IPS DF 6.9 (cell line): ENCODE measurements at places on chromosomes 2 and 18.

- DNase-seq, result no peak
- H3K4me1 ChIP-seq, result peaks cover 5% of the 10 kb centered on the region; the same call in 1 of the 2 replicates
- no peak overlapping the region for H3K4me3 ChIP-seq
Observed at GRCh38 chr2:240319855-240320203, 115.6 kb upstream of the GPC1 start.

- H3K27me3 ChIP-seq, result no peaks in the 10 kb centered on the region
- no peak overlapping the region for H3K4me3 ChIP-seq
- peaks cover 3% of the 10 kb centered on the region; the same call in 1 of the 2 replicates for H3K4me1 ChIP-seq
- H3K36me3 ChIP-seq, result no peaks in the 10 kb centered on the region
Observed at GRCh38 chr2:48107326-48107925, 201.1 kb upstream of the FBXO11 start.

DNA sequence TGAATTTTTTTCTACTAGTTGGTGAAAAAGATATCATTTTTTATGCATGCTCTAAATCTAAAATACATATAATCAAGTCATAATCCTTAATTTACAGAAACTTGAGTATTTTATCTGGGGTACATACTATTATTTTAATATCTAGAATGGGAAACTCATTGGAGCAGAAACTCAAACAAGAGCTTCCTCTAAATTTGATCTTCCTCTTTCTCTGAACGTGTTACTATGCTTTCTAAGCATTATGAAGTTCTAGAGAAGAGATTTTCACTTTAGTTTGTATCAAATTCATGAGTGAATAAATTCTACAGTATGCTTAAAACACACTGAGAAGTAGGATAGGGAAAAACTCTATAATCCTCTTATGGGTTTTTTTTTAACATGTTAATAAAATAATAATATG is 20.6 kb upstream of the SLC38A11 start:
- H3K36me3 ChIP-seq, result no peaks in the 10 kb centered on the region
- no peak for DNase-seq
- no peak overlapping the region for H3K4me3 ChIP-seq
- H3K27ac ChIP-seq, result no peak overlapping the region
- H3K27me3 ChIP-seq, result no peaks in the 10 kb centered on the region

DNA sequence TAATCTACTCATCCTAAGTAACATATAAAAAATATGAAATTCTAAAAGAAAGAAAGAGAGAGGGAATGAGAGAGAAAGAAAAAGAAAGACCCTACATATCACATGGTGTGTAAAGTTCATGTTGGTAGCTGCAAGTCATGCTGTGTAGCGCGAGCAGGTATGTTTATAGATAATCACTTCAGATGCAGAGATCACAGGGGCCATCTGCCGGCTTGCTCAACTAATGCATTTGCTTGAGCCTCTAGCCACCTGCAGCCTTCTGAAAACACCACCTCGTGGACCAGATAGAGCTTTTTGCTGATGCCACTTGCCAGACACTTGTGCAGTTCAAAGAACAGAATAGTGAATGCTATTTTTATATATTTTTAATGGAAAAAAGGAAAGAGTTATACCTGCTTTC is 37.6 kb downstream of the CDH7 start:
- no peak overlapping the region for H3K27ac ChIP-seq
- H3K4me1 ChIP-seq, result no peaks in the 10 kb centered on the region
- no peak overlapping the region for H3K4me3 ChIP-seq
- DNase-seq, result no peak
- no peaks in the 10 kb centered on the region for H3K36me3 ChIP-seq

GRCh38 chr18:47531717-47532116 is 280.3 kb upstream of the SKOR2 start:
- H3K4me3 ChIP-seq, result no peak overlapping the region
- no peak overlapping the region for H3K27ac ChIP-seq
- no peaks in the 10 kb centered on the region for H3K27me3 ChIP-seq
- no peak for DNase-seq
- 0 out of 2 replicates have a peak, but pooled peaks cover 2% of the 10 kb centered on the region for H3K4me1 ChIP-seq

DNA sequence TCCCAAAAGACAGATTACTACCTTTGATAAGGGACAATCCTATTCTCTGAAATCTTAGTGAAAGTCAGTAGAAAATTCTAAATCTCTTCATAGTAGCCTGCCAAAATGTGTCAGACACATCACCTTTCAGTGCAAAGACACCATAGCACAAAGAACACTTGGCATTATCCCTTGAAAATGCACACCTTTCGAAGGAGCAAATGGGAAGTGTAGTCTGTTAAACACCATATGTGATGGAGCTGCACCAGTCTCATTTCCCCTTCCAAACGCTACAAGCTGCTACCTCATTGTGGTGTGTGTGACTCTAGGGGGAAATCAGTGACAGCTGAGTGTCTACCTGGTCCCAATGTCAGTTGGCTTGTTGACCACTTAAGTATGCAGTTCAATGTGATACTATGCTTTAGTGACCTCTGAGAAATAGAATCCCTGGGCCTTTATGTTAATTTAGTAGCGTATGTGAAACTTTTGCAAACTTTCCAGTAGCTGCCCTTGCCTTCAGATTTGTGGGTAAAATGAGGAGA is 551.7 kb downstream of the ARHGAP15 start:
- H3K36me3 ChIP-seq, result no peaks in the 10 kb centered on the region
- H3K4me1 ChIP-seq, result no peaks in the 10 kb centered on the region

DNA sequence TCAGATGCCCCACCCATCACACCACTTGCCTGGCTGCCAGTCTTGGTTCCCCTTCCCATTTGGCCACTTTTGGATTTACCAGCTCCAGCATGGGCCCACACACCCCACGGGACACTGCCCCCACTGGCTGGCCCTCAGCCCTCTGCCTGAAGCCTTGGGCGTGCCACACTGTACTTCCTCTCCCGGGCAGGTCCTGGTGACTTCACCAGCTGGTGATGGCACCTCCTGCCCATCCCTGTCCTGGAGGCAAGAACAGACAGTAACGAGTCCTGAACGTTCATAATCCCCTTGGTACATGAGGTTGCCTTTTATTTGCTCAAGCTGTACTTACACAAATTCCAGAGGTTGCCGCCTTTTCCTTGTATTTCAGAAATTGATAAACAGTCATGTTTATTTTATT is 81.1 kb downstream of the TMEM17 start:
- H3K4me1 ChIP-seq, result no peaks in the 10 kb centered on the region

DNA sequence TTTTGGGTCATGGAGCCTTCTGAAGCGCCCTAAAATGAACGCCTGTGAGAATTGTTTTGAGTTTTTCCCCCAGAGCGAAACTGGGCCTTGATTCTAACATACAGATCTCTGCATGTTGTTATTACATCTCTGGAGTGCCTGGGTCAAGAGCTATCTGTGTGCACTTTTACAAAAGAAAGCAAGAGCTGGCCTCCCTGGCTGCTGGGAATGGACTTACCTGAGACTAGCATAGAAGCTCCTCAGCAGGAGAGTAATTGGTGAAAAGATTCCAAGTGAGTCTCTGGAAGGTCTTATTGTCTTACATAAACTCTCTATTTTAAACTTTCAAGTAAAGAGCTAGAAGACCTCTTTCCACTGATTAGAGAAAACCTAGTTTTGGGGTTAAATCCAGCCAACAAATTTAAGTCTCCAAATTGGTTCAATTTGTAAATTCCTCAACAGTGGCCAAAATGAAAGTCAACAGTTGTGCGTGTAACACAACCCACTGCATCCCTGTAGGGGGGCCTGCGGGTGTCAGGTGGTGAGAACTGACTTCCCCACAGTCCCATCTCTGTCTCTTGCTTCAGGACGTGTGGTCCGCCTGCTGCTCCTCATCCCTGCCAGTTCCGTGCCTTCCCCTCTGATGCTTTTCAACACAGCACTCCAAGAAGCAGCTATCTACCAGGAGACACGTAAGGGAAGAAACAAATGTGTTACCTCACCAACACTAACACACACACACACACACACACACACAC is 206.1 kb downstream of the SH3BP4 start:
- peaks cover 1% of the 10 kb centered on the region; the same call in 1 of the 2 replicates for H3K4me1 ChIP-seq
- H3K36me3 ChIP-seq, result no peaks in the 10 kb centered on the region
- no peak overlapping the region for H3K27ac ChIP-seq
- no peak overlapping the region for H3K4me3 ChIP-seq
- DNase-seq, result no peak

DNA sequence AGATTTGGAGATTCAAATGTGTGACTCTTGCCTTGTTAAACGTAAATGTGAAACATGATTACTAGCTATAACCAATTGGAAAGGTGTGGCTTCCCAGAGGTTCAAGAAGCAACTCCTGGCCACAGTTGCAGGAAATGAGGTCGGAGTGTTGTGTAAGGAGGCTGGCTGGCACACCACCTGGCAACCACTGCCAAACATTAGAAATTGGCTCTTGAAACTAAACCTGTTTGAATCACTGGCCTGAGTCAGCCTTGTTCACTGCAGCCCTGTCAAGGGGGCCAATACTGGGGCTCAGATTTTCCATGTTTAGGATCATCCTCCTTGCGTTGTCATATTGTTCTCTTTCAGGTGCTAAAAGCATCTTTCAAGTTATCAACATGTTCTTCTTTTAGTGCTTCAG is 206.3 kb downstream of the ARL6IP6 start:
- no peaks in the 10 kb centered on the region for H3K36me3 ChIP-seq
- no peak for DNase-seq
- no peak overlapping the region for H3K27ac ChIP-seq

- H3K27ac ChIP-seq, result no peak overlapping the region
- H3K36me3 ChIP-seq, result peaks cover 20% of the 10 kb centered on the region
- no peaks in the 10 kb centered on the region for H3K4me1 ChIP-seq
- no peak for DNase-seq
Observed at GRCh38 chr2:127984551-127984950, 43.3 kb downstream of the SAP130 start.

DNA sequence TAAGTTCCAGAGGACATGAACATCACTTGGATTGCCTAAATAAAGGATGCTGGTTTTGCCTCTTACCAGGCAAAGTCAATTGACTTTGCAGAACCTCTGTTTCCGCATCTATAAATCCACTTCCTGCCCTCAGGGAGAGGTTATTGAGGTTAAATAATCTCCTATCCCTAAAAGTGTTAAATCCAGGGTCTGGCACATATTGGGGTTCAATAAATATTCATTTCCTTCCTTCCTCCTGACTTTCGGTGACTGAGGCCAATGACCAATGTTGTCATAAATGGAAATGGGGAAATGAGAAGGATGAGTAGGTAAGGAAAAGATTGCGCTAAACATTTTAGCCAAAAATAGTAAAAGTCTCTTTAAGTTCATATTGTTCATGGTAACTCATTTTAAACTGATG is 16.0 kb downstream of the BCL2 start:
- no peak for DNase-seq
- no peaks in the 10 kb centered on the region for H3K27me3 ChIP-seq
- no peaks in the 10 kb centered on the region for H3K4me1 ChIP-seq
- no peak overlapping the region for H3K4me3 ChIP-seq

DNA sequence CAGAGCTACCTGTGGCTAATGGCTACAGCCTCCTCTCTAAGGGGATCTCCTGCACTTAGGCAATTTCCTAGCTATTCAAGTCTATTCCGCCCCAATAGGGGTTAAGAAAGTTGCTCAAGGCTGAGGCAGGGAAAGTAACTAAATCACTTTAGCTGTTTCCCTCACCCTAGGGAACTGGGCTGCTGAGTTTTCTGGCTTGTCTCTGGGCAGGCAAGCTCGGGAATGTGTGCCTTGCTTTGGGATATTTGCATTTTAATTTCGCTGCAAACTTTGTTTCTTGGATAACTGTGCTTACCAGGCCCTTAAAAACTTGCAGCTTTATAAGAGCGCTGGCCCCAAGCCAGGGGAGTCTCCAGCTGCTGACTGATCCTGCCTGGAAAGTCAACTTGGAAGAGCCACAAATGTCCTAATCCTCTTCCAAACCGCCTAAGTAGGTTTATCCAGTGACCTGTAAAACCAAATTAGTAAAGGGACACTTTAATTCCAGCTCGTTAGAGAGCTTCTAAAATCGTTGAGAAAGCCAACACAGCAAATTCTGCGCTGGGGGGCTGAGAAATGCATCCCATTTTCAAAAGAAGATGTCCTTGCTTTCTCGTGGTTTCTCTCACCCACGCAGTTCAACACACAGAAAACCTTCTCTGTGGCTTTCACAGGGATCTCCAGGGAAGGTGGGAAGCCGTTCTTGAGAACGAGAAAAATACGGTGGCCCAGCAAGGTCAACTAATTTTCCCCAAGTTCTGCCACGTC is 59.5 kb upstream of the SP3 start:
- H3K27me3 ChIP-seq, result no peaks in the 10 kb centered on the region
- no peak overlapping the region for H3K27ac ChIP-seq
- DNase-seq, result no peak
- H3K4me3 ChIP-seq, result no peak overlapping the region
- peaks cover 13% of the 10 kb centered on the region; the same call in 1 of the 2 replicates for H3K4me1 ChIP-seq

DNA sequence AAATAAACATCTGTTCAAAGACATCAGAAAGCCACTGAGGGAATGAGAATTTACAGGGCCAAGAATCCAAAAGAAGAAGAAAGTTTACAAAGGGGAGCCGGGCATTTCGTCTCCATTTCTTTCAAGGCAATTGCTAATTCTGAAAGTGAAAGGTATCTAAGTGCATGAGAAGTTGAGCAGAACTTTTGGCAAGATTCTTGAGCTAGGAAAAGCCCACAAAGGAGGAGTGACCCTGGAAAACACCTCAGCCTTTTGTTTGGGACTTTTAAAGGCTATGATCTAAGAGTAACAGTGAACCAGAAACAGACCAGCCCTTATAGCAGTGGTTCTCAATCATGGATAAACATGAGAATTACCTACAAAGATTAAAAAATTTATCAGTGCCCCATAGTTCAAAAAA is 87.4 kb downstream of the MDH1 start:
- H3K4me3 ChIP-seq, result no peak overlapping the region
- no peak for DNase-seq
- no peaks in the 10 kb centered on the region for H3K4me1 ChIP-seq
- H3K36me3 ChIP-seq, result no peaks in the 10 kb centered on the region

- no peak overlapping the region for H3K4me3 ChIP-seq
- H3K27me3 ChIP-seq, result no peaks in the 10 kb centered on the region
- no peak for DNase-seq
Observed at GRCh38 chr2:136130045-136130444, 12.1 kb upstream of the CXCR4 start.

DNA sequence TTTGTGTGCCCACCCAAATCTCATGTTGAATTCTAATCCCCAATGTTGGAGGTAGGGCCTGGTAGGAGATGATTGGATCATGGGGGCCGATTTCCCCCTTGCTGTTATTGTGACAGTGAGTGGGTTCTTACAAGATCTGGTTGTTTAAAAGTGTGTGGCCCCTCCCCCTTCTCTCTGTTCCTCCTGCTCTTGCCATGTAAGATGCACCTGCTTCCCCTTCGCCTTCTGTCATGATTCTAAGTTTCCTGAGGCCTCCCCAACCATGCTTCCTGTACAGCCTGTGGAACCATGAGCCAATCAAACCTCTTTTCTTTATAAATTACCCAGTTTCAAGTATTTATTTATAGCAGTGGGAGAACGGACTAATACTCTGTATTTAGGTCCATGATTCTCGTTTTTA is 588.1 kb downstream of the DCDC2C start:
- no peak overlapping the region for H3K4me3 ChIP-seq
- no peaks in the 10 kb centered on the region for H3K36me3 ChIP-seq
- DNase-seq, result no peak
- H3K4me1 ChIP-seq, result no peaks in the 10 kb centered on the region
- H3K27me3 ChIP-seq, result no peaks in the 10 kb centered on the region

GRCh38 chr2:209076151-209076550 is 347.7 kb upstream of the MAP2 start:
- no peak overlapping the region for H3K4me3 ChIP-seq
- no peaks in the 10 kb centered on the region for H3K27me3 ChIP-seq
- H3K4me1 ChIP-seq, result no peaks in the 10 kb centered on the region
- no peaks in the 10 kb centered on the region for H3K36me3 ChIP-seq
- no peak overlapping the region for H3K27ac ChIP-seq

GRCh38 chr2:158616480-158617000 is 159.8 kb downstream of the PKP4 start:
- H3K4me3 ChIP-seq, result no peak overlapping the region
- no peaks in the 10 kb centered on the region for H3K4me1 ChIP-seq
- H3K27me3 ChIP-seq, result no peaks in the 10 kb centered on the region
- no peak overlapping the region for H3K27ac ChIP-seq

- no peak for DNase-seq
- H3K4me3 ChIP-seq, result no peak overlapping the region
- H3K36me3 ChIP-seq, result no peaks in the 10 kb centered on the region
- H3K4me1 ChIP-seq, result no peaks in the 10 kb centered on the region
- H3K27me3 ChIP-seq, result no peaks in the 10 kb centered on the region
Observed at GRCh38 chr2:66845307-66845706, 410.4 kb downstream of the MEIS1 start.
